Hepatocyte (in vitro differentiated cells): ENCODE measurements at places on chromosomes 2 and 18. TPM values are rescaled to one million over a fixed set of nuclear protein-coding genes. Genes with fewer than 3 reads are reported as not detected.
A peak's percentile ranks its signal among the peaks of the same experiment; 100 is the strongest.

The CHRNA1 gene
- 1.5 and 1.6 TPM in 2 replicates for polyA plus RNA-seq

The NPAS2 gene
- 14.7 and 16.8 TPM in 2 replicates for polyA plus RNA-seq

DNA sequence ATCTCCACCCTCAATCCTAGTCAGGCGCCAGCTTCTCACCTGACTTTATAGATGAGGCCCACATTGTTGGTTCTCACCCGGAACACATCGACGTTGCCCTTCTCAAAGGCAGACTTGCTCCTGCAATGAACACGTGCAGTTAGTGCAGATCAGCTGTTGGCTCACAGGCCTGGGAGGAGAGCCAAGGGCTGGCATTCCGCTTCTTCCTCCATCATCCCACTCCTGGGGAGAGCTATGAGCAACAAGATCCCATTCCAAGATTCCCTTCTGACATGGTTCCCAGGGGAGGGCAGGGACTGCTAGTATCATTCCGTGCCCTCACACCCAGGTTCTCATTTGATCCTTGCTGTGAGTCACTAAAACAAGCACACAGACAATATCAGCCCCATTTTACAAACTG lies 15.1 kb downstream of the LOXHD1 start:
- no peaks in the 10 kb centered on the region for H3K36me3 ChIP-seq
- no peaks in the 10 kb centered on the region for H3K4me1 ChIP-seq
- no peak for DNase-seq
- H3K27ac ChIP-seq, result no peak overlapping the region
- H3K27me3 ChIP-seq, result no peaks in the 10 kb centered on the region

The TXNL1 gene
- 60.8 and 70.0 TPM in 2 replicates for polyA plus RNA-seq

GRCh38 chr2:153477636-153478288 lies 800 bp downstream of the RPRM start:
- H3K27ac ChIP-seq, result peak overlapping the region; percentile 37
- no peaks in the 10 kb centered on the region for H3K36me3 ChIP-seq
- peak; percentile 21 for DNase-seq
- H3K27me3 ChIP-seq, result peaks cover 32% of the 10 kb centered on the region
- H3K4me1 ChIP-seq, result peaks cover 28% of the 10 kb centered on the region

The CTDP1 gene
- polyA plus RNA-seq, result 20.4 and 20.6 TPM in 2 replicates

The PRADC1 gene
- polyA plus RNA-seq, result 31.6 and 39.7 TPM in 2 replicates

DNA sequence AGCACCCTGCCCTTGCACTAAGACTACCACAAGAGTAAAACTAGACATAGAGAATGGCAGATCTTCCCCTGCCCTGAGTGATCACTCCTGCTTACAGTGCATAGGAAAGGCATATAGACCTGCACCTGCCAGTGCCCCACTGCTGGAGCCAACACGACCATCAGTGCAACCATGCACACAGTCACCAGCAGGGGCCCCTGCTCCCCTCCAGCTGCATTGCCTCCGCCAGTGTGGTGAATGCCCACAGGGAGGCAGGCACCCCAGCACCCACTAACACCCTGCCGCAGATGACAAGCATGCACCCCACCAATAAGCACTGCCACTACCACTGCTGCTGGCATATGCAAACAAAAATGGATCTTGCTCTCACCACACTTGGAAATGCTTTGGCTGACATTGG lies 478.8 kb downstream of the ADCYAP1 start:
- H3K27me3 ChIP-seq, result no peaks in the 10 kb centered on the region
- H3K36me3 ChIP-seq, result no peaks in the 10 kb centered on the region
- H3K4me1 ChIP-seq, result no peaks in the 10 kb centered on the region
- H3K27ac ChIP-seq, result no peak overlapping the region
- no peak overlapping the region for H3K4me3 ChIP-seq

- DNase-seq, result no peak
- no peaks in the 10 kb centered on the region for H3K27me3 ChIP-seq
- no peak overlapping the region for H3K27ac ChIP-seq
- no peak overlapping the region for H3K4me3 ChIP-seq
Measured at GRCh38 chr2:233267516-233268245, 16.2 kb downstream of the ATG16L1 start.

DNA sequence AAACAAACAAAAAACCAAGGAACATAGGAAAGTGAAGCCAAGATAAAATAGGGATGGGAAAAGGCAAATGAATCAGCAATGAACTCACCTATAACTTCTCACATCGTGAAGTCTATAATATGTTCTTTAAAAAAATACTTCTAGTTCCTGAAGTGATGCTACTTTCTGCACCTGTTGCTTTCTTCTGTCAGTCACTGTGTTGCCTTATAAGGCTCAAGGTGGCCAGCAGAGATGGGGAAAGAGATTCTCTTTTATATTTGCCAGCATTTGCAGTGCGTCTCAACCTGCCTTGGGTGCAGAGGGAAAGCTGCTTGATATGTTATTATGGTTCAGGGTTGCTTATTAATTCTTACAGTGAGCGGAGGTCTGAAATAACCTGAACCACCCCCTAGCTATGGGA lies 14.0 kb downstream of the QPCT start:
- no peak for DNase-seq
- H3K27me3 ChIP-seq, result no peaks in the 10 kb centered on the region
- no peak overlapping the region for H3K27ac ChIP-seq
- H3K4me1 ChIP-seq, result no peaks in the 10 kb centered on the region
- H3K36me3 ChIP-seq, result no peaks in the 10 kb centered on the region

DNA sequence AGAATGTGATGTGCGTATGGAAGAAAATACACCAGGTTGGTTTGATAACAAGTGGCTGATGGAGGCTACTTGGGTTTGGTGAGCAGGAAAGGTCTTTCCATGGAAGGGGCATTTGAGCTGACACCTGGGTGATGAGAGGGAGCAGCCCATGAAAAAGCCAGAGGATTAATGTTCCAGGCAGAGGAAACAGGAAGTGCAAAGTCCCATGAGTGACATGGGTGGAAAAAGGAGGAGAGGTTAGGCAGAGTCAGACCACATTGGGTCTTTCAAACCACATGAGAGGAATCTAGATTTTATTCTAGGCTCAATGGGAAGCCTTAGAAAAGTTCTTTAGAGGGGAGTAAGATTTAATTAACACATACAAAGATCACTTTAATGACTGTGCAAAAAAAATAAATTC lies 195.7 kb downstream of the LRATD1 start:
- no peaks in the 10 kb centered on the region for H3K36me3 ChIP-seq
- no peaks in the 10 kb centered on the region for H3K27me3 ChIP-seq
- no peak overlapping the region for H3K4me3 ChIP-seq
- peak overlapping the region; percentile 48 for H3K27ac ChIP-seq
- DNase-seq, result no peak

GRCh38 chr18:15165048-15165447 lies 417.1 kb downstream of the ANKRD30B start:
- H3K36me3 ChIP-seq, result no peaks in the 10 kb centered on the region
- H3K4me3 ChIP-seq, result no peak overlapping the region
- no peak overlapping the region for H3K27ac ChIP-seq

DNA sequence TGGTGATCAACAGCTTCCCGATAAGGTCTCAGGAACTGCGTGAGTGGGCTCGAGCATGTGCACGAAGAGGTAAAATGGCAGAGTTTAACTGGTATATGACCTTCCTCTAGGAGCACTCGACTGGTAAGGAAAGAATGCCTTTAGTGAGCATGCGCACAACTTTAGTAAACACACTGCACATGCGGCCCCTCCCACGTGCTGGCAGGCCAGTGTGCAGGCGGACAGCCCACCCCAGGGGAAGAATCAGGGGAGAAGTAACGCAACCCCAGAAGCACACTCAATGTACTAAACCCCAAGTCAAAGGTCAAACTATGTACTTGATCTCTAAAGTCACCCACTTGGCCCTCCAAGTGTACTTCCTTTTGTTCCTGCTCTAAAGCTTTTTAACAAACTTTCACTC lies 28.7 kb upstream of the SLC25A52 start:
- H3K27ac ChIP-seq, result no peak overlapping the region
- H3K4me1 ChIP-seq, result peaks cover 8% of the 10 kb centered on the region
- H3K36me3 ChIP-seq, result no peaks in the 10 kb centered on the region
- no peak overlapping the region for H3K4me3 ChIP-seq
- no peak for DNase-seq

- peaks cover 7% of the 10 kb centered on the region for H3K4me1 ChIP-seq
- no peaks in the 10 kb centered on the region for H3K36me3 ChIP-seq
- no peak overlapping the region for H3K27ac ChIP-seq
- no peak overlapping the region for H3K4me3 ChIP-seq
- no peak for DNase-seq
Measured at GRCh38 chr2:39664888-39665591, 677 bp upstream of the TMEM178A start.

DNA sequence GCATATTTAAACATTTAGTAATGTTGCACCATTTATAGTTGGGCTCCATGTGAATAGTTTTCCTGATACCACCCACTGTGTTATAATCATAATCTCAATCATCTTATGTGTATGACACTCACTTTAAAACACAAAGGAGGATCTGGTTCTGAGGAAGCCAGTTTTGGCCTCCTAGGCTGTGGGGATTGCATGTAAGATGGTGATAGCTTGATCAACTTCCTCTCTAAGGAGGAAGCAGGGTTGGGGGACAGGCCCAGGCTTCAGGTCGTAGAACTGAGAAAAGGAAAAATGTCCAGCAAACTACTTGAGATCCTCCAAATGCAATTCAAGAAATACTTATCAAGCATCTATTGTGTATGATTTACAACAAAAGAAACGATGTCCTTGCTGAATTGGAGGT lies 4.9 kb upstream of the PPM1B start:
- H3K27ac ChIP-seq, result no peak overlapping the region
- DNase-seq, result no peak
- no peaks in the 10 kb centered on the region for H3K4me1 ChIP-seq
- H3K4me3 ChIP-seq, result no peak overlapping the region

- H3K4me1 ChIP-seq, result no peaks in the 10 kb centered on the region
- no peak overlapping the region for H3K27ac ChIP-seq
- H3K27me3 ChIP-seq, result no peaks in the 10 kb centered on the region
- no peak for DNase-seq
Measured at GRCh38 chr2:144825331-144826020, 305.6 kb upstream of the ZEB2 start.

DNA sequence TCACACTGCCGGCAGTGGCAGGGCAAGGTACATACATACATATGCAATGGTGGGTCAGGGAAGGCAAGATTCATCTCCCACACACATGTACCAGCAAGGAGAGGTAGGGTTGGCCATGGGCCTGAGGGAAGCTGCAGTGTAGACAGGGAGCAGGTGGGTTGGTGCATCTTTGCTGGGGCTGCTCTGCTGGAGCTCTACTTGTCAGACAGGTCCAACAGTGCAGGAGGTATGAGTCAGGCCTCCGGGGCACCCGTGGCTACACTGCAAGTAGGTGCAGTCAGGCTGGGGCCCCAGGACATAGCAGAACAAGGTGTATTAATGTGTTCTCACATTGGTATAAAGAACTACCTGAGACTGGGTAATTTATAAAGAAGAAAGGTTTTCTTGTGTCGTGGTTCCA lies 281.1 kb upstream of the COL3A1 start:
- no peaks in the 10 kb centered on the region for H3K4me1 ChIP-seq
- peak; percentile 28 for DNase-seq
- H3K4me3 ChIP-seq, result no peak overlapping the region
- no peak overlapping the region for H3K27ac ChIP-seq

DNA sequence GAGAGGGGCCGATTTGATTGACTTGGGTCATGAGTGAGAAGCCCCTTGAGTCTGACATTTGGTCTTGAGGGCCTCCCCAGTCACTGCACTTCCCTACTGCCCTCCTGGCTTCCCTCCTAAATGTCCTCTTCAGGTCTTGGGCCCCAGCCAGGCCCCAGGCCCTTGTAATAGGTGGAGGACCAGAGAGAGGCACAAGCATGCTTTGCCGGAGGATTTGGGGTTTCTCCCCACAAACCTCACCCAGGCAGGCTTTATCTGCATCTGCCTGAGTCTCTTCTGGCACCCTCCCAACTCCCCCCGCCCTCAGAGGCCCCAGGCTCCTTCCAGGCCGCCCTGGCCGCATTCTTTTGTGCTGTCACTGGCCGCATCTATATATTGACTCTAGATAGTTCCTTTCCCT lies 270.7 kb downstream of the HAUS1 start:
- peak; percentile 31 for DNase-seq
- no peaks in the 10 kb centered on the region for H3K36me3 ChIP-seq
- H3K4me1 ChIP-seq, result peaks cover 3% of the 10 kb centered on the region
- no peaks in the 10 kb centered on the region for H3K27me3 ChIP-seq

The AQP12B gene
- 0.38 and 0.53 TPM in 2 replicates for polyA plus RNA-seq

DNA sequence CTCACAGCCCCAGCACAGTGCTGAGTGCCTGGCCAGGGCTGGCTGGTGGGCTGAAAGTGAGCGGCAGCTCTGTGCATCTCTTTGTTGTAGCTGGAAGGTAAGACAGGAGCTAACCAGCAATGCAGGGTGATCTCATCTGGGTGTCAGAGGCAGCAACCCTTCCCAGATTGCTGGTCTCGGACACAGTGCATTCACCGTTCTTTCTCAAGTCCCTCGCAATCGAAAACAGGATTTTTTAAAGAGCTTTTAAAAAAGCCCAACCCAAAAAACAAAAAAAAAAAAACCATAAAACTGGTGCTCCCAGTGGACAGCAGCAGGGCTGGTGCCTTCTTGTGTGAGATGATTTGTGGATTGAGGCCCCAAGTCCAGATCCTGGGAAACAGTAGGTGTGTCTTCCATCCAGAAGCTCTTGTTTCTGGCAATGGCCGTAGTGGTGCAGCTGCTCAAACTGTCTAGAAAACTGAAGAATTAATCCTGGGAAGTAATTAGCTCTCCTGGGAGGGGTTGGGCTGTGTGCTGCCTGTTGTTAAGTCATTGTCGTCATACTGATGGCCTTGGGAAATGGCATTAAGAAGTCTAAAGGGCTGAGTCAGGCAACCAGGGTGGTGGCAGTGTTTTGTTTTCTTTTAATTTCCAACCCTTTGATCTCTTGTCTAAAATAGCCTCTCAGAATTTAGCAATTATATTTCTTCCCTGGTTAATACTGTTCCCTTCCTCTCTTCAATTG lies 156.7 kb downstream of the KLHL29 start:
- H3K27me3 ChIP-seq, result no peaks in the 10 kb centered on the region
- no peak overlapping the region for H3K27ac ChIP-seq
- H3K36me3 ChIP-seq, result no peaks in the 10 kb centered on the region
- DNase-seq, result peak; percentile 27
- peaks cover 5% of the 10 kb centered on the region for H3K4me1 ChIP-seq

- H3K27ac ChIP-seq, result no peak overlapping the region
- DNase-seq, result no peak
- no peaks in the 10 kb centered on the region for H3K36me3 ChIP-seq
- H3K4me3 ChIP-seq, result no peak overlapping the region
Measured at GRCh38 chr2:37652199-37652640, 19.2 kb downstream of the CDC42EP3 start.

- H3K27ac ChIP-seq, result no peak overlapping the region
- no peak overlapping the region for H3K4me3 ChIP-seq
- H3K36me3 ChIP-seq, result no peaks in the 10 kb centered on the region
- peak; percentile 34 for DNase-seq
- no peaks in the 10 kb centered on the region for H3K4me1 ChIP-seq
- no peaks in the 10 kb centered on the region for H3K27me3 ChIP-seq
Measured at GRCh38 chr2:202542142-202542541, 92.6 kb upstream of the FAM117B start.

DNA sequence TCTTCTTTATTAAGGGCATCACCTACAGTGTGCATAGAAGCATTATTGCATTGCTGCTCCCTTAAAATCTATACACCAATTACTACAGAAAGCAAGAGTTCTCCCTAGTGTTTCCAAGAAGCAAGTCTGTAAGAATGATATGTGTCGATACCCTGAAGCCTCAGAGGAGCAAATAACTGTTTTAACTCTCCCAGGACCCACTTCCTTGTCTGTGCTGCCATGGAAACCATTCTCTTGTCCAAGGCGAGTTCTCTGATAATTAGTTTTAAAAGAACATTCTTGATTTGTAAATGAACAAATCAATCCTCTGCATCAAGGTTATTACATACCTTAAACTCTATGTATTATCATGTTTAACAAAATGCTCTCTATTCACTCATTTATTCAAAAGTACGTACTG lies 326.8 kb upstream of the KLHL14 start:
- no peak overlapping the region for H3K27ac ChIP-seq
- DNase-seq, result no peak
- no peaks in the 10 kb centered on the region for H3K27me3 ChIP-seq
- no peaks in the 10 kb centered on the region for H3K36me3 ChIP-seq

GRCh38 chr2:88692187-88692586 lies 714 bp downstream of the RPIA start:
- DNase-seq, result peak; percentile 54
- H3K4me3 ChIP-seq, result peak overlapping the region; percentile 85
- H3K4me1 ChIP-seq, result peaks cover 10% of the 10 kb centered on the region

The TCF23 gene
- polyA plus RNA-seq, result not detected in 2 replicates
